Omental fat pad (tissue), 4 donors: ENCODE measurements at places on chromosomes 1 and 21. TPM values are rescaled to one million over a fixed set of nuclear protein-coding genes. Genes with fewer than 3 reads are reported as not detected.

DNA sequence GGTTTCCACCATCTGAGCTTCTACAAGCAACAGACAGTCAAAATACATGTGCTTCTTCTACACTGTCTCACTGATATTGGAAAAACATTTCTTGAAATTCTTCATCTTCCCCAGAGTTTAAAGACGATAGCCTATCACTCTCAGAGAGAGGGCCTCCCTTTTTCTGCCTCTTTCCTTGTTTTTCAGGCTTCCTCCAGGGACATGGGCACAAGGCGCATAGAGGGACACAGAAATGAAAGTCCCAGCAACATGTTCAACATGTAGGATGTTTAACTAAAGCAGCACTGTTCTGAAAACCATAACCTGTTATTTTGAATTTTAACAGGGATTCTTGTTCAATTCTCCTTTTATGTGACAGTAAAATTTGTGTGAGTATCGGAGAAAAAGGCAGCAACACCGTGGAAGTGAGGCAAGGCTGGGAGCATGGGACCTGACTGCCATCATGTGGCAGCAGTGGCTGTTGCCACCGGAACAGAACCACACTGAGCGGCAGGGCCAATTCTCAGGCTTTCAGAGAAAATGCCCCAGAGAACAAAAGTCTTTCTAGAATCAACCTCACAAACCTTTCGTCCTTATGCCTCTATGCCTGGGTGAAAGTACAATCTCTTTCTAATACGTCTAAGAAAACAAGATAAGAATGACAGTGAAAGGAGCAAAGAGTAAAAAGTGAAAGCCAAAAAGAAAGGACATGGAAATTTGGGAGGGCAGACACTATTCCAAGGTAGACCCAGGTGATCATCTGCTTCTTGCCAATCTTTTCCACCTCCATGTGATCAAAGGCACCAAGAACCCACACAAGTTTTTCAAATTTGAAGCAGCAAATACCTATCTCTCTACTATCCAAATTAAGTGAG lies 54.5 kb downstream of the PCNX2 start:
- DNase-seq: no peak

DNA sequence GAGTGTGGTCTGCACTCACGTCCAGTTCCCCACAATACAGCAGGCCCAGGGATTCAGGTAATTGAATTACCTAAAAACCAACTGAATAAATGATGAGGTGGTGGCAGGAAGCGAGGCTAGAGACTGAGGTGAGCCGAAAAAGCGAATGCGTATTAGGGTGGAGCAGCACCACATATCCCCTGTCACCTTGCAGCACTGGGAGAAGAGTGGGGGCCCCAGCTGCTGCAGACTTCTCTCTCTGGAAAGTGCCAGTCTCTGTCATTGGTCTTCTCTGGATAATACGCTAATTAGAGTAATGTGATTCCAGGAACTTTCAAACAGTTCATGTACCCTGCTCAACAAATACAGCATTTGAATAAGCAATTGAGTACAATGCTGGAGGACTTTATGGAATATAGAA lies 199.0 kb downstream of the RPS6KC1 start:
- no peak for DNase-seq

- DNase-seq: no peak
Measured at GRCh38 chr1:234839663-234840062, 229.7 kb upstream of the IRF2BP2 start.

The NGF gene
- 5.8 TPM for total RNA-seq

- no peak for DNase-seq
Measured at GRCh38 chr21:42374864-42375499, 8.6 kb upstream of the TFF1 start.

- DNase-seq: no peak
Measured at GRCh38 chr1:207644166-207644851, 624 bp upstream of the CR1L start.

DNA sequence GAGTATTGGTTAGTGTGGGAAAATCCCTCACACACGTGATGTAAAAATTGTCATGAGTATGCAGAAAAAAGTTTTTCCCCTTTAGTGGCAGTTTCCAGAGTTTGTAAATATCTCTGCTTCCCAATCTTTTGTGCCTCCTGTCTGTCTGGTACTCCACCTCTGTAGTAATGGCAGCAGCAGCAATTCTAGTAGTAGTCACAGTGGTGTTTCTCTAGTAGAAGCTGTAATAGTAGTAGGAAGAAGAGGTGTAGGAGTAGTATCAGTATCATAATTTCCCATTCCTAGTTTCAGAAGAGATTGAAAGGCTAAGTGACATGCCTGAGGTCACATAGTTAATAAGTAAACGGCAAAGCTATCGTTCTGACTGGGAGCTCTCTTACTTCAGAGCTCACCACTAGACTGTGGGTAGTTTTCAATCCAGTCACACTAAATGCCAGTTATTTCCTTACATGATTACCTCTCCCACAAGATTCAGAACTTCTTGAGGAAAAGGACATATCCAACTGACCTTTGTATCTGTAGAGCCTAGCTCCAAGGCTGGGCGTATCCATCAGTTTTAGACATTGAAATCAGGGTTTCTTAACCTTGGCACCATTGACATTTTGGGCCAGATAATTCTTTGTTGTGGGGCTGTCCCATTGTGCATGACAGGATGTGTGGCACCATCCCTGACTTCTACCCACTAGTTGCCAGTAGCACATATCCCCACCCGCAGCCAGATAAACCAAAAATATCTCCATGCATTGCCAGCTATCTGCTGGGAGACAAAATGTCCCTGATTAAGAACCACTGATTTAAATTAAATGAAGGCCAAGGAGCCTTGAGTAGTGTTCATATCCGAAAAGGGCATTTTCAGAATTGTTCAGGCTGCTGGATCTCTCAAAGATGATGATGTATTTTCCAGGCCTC lies 135.9 kb downstream of the FGGY start:
- no peak for DNase-seq

The ESRRG gene
- 0.32 TPM for total RNA-seq
